GM18507 (cell line): ENCODE measurements at places on chromosomes 12 and 14.

GRCh38 chr12:47747126-47747525 is 11.6 kb downstream of the RAPGEF3 start:
- DNase-seq: no peak

- DNase-seq: no peak
These were observed 98.6 kb downstream of the TPH2 start for GRCh38 chr12:72037006-72037795.

DNA sequence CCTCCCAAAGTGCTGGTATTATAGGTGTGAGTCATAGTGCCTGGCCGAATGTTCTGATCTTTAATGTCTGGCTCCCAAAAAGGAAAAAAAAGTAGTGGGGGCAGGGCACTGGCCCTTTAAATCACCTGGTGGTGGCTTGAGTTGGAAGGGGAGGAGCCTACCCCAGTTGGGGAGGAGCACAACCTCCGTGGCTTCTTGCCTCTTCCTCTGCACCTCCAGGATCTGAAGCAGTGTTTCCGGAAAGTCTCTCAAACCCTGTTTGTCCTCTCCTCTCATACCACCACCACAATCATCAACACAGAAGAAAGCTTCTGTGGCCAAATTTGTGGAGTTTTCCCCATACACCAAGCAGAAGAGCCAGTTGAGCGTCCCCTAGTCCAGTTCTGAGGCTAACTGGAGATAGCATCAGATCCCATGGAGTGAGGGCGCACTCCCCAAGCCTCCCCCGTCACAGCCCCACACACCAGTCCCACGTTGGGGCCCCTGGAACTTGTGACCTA is 24.3 kb upstream of the RCOR1 start:
- DNase-seq: no peak

DNA sequence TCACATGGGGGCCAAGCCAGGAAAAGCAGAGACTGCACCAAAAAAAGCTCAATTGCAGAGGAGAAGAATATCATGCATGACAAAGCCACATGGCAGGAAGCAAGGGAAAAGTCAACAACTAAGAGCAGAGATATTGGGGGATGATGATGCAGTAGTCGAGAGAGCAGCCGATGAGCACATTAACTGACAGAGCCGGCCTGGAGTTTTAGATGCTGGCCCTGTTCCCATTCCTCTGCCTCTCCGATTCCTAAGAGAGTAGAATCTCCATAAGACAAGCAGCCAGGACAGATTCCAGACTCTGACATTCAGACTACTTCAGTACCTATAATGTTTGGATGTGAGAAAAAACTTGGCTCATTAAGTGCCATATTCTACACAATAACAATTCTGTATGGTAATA is 155.9 kb downstream of the KCNH5 start:
- DNase-seq: no peak

DNA sequence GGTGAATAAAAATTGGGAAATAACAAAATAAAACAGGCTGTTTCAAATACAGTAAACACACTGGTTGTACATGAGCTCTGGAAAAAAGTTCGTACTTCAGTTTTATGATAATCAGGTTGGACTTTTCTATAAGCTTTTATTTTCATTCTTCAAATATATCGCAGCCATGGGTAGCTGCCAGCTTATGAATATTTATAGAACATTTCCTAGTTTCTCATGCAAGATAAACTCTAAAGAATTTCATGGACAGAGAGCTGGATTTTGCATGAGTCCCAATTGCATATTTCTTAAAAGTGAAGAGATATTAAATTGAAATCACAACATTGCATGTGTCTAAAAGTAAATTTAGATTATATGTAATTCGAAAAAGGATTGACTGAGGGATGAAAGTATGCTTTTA is 827.6 kb downstream of the SLC6A15 start:
- DNase-seq: no peak

DNA sequence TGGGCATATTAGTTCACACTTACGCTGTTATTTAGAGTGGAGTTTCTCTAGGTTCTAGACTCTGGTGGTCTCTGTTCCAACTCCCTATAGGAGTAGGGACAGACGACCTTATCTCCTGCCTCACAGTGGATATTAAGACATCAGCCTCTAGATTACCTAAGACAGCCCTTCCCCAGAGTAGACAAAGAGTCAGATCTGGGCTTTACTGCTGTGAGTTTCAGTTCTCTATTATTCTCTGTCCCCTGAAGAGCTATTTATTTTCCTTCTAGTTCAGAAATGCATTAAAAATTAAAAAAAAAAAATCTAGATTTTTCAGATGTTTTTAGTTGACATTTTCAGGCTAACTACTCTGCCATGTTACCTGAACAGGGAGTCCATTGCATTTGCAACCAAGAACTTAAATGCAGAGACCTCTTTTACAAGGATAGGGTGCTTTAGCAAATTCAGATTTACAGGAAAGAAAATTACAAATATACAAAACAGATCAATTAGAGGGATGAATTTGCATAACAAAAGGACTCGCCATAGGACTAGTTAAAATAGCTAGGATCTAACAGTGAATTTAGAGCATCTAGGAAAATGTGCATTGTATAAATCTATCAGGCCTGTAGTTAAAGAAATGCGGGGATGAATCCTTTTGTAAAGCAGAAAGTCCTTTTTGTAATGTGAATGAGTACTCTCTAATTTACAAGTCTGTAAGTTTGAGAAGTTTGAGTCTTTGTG is 381.4 kb downstream of the APAF1 start:
- DNase-seq: no peak

DNA sequence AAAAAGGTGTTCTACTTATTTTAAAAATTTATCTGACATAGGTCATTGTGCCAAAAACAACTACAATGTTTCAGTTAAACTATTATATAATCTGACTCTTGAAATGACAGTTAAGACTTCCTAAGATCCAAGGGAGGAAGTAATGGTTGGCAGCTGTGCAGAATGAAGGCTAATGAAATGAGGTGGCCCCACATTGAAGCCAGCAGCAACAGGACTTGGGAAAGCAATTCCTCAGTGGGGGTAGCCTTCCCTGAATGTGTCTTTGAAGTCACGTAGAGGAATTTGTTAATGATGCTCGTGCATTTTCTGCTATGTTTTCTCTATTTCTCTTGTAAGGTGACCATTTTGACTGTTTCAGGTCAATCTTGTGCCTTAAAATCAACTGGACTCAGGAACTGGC is 162.4 kb upstream of the DAAM1 start:
- DNase-seq: no peak

DNA sequence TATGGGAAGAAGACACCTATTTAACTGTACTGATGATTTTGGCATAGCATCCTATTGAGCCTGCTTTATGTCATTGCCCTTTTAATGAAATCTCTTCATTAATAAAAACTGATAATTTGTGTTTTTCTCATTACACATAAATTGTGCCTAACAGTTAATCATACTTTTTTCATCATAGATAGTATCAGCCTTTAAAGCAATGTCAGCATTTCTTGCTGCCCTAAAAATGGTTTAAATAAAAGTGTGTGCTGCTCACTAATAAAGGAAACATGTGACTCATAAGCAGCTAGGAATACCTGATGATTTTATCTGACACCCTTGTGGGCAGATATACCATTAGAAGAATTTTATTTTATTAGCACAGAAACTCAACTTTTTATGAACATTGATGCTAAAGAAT is 26.7 kb downstream of the TBK1 start:
- DNase-seq: no peak

- no peak for DNase-seq
These were observed 14.0 kb downstream of the EMP1 start for GRCh38 chr12:13210236-13211190.
